NAMALWA (cell line): ENCODE measurements at places on chromosomes 11 and 22.

GRCh38 chr22:25027043-25027906 is 74.8 kb downstream of the KIAA1671 start:
- no peak for DNase-seq

DNA sequence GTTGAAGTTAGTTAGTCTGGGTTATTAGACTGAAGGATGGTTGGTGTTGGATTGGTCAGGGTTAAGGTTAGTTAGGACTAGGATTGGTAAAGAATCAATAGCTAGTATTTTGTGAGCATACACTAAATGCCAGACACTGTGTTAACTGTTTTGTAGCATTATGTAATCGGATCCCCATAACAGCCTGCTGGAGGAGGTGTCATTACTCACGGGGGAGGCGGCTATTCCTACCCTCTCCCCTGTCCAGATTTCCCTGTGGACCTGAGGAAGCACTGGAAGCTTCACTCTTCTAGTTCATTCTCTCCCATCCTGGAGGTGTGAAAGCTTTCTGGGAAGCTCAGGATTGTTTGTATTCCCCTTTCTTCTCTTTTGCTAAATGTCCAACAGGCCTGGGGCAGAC is 40.5 kb upstream of the KCNJ11 start:
- no peak for DNase-seq

GRCh38 chr11:64752175-64752970 is 7.4 kb downstream of the PYGM start:
- no peak for DNase-seq

DNA sequence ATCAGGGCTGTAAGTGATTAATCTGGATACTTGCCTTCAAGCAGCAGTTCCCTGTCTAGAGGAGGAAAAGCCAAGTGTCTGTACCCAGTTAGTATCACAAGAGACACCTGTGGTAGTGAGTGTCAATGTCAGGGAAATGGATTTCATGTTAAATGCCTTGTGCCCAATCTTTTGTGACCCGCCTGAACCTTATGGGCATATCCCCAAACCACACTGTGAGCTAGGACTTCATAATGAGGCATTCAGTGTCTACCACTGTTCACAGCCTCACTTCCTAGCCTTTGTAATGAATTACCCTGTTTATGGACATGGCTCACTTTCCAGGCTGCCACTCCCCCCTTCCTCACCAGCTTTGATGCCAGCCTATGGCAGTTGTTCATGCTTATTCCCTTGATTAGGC is 125.1 kb downstream of the TRIM44 start:
- DNase-seq: no peak
